Mammary microvascular endothelial cell (primary cell): ENCODE measurements at places on chromosomes 1 and 21. TPM values are rescaled to one million over a fixed set of nuclear protein-coding genes. Genes with fewer than 3 reads are reported as not detected.

The LORICRIN gene
- total RNA-seq = not detected in 2 replicates

The GCSAML gene
- not detected in 2 replicates for total RNA-seq

The NBPF26 gene
- 1.2 and 1.5 TPM in 2 replicates for total RNA-seq

The C8A gene
- not detected in 2 replicates for total RNA-seq

The COP1 gene
- total RNA-seq = 38.3 and 38.7 TPM in 2 replicates

The PINK1 gene
- total RNA-seq = 33.5 and 36.4 TPM in 2 replicates

The FGGY gene
- total RNA-seq = 4.4 and 4.7 TPM in 2 replicates

The CD5L gene
- total RNA-seq = not detected in 2 replicates

The FTCD gene
- total RNA-seq = not detected in 2 replicates

The FCRLB gene
- 3.6 and 4.0 TPM in 2 replicates for total RNA-seq

The PPIAL4G gene
- not detected in 2 replicates for total RNA-seq

The CLCNKA gene
- not detected in 2 replicates for total RNA-seq

The OR2L5 gene
- total RNA-seq = not detected in 2 replicates

The RASSF5 gene
- 0.07 and 0.39 TPM in 2 replicates for total RNA-seq

The CD55 gene
- 253 and 317 TPM in 2 replicates for total RNA-seq

The DIRAS3 gene
- 0.49 and 0.73 TPM in 2 replicates for total RNA-seq

The PCP4 gene
- total RNA-seq = not detected in 2 replicates

The KIAA0040 gene
- 12.7 and 16.5 TPM in 2 replicates for total RNA-seq

The DSCAM gene
- total RNA-seq = not detected in 2 replicates

The IFI44L gene
- total RNA-seq = 37.1 and 38.9 TPM in 2 replicates

The MROH9 gene
- not detected in 2 replicates for total RNA-seq

The OR10J5 gene
- not detected in 2 replicates for total RNA-seq

The SMIM1 gene
- not detected in 2 replicates for total RNA-seq

The TMEM125 gene
- total RNA-seq = not detected in 2 replicates

The TFAP2E gene
- not detected in 2 replicates for total RNA-seq

The OR2M3 gene
- not detected in 2 replicates for total RNA-seq

The SLAMF9 gene
- not detected in 2 replicates for total RNA-seq

The NR1I3 gene
- not detected in 2 replicates for total RNA-seq

The GJA4 gene
- total RNA-seq = 0.33 and 0.98 TPM in 2 replicates

The HSD3B1 gene
- not detected in 2 replicates for total RNA-seq

The OR2T33 gene
- total RNA-seq = not detected in 2 replicates

The FOXO6 gene
- total RNA-seq = 0.05 and 0.47 TPM in 2 replicates

The AIM2 gene
- total RNA-seq = not detected in 2 replicates

The NHLH2 gene
- not detected in 2 replicates for total RNA-seq

The S1PR1 gene
- total RNA-seq = 210 and 241 TPM in 2 replicates

The ASAP3 gene
- total RNA-seq = 3.8 and 5.5 TPM in 2 replicates

The SPRR5 gene
- not detected in 2 replicates for total RNA-seq

The DIO1 gene
- total RNA-seq = not detected in 2 replicates

The HLX gene
- total RNA-seq = 45.7 and 49.1 TPM in 2 replicates

The SPATA45 gene
- total RNA-seq = not detected in 2 replicates

The TMCC2 gene
- 2.3 and 4.7 TPM in 2 replicates for total RNA-seq

The ADORA3 gene
- total RNA-seq = not detected in 2 replicates

The HPCAL4 gene
- not detected in 2 replicates for total RNA-seq

The PLK3 gene
- total RNA-seq = 45.6 and 50.8 TPM in 2 replicates

The VCAM1 gene
- 2.3 and 3.0 TPM in 2 replicates for total RNA-seq

The WNT4 gene
- not detected in 2 replicates for total RNA-seq

The NEK2 gene
- 23.2 and 24.2 TPM in 2 replicates for total RNA-seq
